ENCODE measurements at places on chromosomes 16 and 17.

DNA sequence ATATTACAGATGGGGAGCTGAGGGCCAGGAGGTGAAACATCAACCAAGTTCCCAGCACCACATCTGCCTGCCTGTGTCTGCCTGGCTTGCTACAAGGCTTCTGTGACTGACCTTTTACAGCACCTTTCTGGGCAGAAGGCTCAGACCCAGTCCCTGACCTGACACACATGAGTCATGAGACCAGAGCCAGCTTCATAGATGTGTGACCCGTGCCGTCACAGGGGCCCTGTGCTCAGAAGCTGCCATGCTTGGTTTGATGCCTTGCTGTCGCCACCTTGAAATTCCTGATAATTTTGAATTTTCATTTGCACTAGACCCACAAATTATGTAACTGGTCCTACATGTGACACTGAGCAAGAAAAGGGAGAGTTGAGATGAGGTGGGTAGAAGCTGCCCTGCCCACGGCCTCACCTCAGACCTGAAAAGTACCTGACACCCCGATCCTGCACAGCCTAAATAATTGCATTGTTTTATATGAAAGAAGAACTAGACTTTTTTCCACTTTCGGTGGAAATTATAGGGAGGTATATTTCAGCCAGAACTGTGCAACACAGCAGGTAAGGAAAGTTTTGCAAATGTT, 13.3 kb upstream of the PECAM1 start:
- DNase-seq: no peak

DNA sequence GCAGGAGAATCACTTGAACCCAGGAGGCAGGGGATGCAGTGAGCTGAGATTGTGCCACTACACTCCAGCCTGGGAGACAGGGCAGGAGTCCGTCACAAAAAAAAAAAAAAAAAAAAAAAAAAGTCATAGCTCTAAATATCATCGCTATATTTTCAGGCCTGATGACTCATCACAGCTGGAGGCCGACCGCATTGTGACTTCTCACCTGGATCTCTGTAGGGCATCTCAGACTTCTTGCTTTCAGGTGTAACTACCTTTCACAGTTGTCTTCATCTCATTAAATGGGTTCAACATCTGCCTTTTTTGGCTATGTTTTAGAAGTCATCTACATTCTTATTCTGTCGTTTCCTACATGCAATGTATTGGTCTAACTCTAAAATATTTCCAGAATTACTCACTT, 353.1 kb upstream of the MON1B start:
- no peak for DNase-seq

- no peak for DNase-seq
Observed at GRCh38 chr16:10881479-10882030, 4.6 kb downstream of the CIITA start.

GRCh38 chr17:57530508-57530907, 214.6 kb downstream of the CCDC182 start:
- no peak for DNase-seq

GRCh38 chr16:963913-964312, 6.9 kb downstream of the LMF1 start:
- DNase-seq: no peak

GRCh38 chr16:65120461-65120830, 1.4 kb downstream of the CDH11 start:
- no peak for DNase-seq

DNA sequence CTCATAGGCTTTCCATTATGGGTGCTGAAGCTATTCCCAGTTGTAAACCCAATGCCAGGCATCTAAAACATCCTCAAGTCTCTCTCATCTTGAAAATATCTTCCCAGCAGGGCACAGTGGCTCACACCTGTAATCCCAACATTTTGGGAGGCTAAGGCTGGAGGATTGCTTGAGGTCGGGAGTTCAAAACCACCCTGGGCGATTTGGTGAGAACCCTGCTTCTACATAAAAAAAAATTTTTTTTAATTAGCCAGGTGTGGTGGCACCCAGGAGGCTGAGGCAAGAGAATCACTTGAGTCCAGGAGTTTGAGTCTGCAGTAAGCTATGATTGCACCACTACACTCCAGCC, 13.0 kb upstream of the EEF2K start:
- no peak for DNase-seq

DNA sequence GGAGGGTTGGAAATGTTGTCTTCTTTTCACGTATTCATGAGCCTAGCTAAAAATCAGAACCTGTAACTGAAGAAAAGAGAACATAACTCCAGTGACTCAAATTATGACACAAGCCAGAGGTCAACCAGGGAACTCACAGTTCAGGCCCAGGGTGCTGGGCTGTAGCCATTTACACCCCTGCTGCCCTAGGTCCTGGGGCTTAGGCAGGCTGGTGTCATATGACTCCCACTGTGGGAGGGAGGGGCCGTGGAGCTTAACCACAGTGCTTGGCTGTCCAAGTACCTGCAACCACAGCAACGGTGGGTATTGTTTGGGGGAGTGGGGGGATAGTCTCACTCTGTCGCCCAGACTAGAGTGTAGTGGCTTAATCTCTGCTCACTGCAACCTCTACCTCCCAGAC, 71.1 kb upstream of the AMZ2 start:
- DNase-seq: no peak

GRCh38 chr16:1991135-1991551, 1.4 kb downstream of the SYNGR3 start:
- DNase-seq: no peak

- DNase-seq: no peak
Observed at GRCh38 chr17:55242476-55242875, 22.3 kb upstream of the HLF start.

- DNase-seq: no peak
Observed at GRCh38 chr16:81424771-81425170, 19.8 kb upstream of the CMIP start.

DNA sequence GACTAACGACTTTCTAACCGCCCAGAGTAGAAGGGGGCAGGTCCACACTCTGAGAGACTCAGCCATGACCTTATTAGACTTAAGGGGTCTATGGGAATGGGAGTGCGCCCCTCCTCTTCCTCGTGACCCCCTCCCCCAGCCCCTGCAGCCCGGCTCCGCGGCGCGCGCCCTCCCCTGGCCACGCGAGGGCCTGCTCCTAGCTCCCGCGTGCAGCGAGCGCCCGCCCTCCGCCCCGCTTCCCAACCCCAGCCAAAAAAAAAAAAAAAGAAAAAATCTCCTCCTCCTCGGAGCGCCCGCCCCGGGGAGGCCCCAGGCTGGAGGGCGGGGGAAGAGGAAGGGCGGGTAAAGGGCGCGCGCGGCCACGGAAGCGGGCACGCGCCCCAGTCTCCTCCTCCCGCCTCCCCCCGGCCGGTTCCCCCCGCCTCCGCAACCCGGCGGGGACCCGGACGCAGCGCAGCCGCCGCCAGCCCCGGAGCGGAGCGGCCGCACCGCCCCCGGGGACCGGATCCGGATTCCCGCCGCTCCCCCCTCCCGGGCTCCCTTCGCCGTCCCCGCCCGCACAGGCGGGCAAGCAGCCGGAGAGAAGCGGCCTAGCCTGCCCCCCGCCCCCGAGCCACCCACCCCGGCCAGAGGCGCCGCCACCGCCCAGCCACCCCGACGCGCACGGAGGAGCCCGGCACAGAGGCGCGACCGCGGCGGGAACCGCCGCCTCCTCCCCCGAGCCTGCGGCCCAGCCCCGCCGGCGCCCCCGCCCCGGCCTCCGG, 949 bp downstream of the UBTF start:
- DNase-seq: no peak

DNA sequence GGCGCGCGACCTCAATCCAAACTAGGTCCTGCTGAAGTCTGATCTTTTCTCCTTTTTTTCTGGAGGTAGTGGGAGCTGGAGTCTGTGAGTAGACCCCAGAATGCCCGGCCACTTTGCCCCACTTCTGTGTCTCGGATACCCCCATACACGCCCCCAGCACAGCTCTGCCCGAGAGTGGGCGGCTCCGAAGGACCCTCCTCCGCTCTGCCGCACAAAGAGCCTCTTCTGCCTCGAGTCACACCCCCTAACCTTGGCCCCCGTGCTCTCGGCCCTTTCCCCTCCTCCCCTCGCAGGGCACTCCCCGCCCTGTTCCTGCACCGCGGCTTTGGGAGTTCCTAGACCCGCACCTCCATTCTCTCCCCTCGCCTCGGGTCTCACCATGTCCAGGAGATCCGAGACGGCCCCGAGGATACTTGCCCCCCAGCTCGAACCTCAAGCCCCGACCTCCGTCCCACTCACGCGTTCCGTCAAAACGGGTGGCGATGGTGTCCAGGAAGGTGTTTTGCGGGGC, 476 bp downstream of the KCNH4 start:
- no peak for DNase-seq

DNA sequence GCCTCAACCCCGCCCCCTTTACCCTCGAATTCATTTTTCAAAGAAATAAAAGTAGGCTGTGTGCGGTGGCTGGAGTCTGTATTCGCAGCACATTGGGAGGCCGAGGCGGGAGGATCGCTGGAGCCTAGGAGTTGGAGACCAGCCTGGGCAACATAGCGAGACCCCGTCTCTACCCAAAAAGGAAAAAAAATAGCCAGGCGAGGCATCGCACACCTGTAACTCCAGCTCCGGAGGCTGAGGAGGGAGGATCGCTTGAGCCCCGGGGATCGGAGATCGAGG, 671 bp upstream of the TOP2A start:
- DNase-seq: no peak

DNA sequence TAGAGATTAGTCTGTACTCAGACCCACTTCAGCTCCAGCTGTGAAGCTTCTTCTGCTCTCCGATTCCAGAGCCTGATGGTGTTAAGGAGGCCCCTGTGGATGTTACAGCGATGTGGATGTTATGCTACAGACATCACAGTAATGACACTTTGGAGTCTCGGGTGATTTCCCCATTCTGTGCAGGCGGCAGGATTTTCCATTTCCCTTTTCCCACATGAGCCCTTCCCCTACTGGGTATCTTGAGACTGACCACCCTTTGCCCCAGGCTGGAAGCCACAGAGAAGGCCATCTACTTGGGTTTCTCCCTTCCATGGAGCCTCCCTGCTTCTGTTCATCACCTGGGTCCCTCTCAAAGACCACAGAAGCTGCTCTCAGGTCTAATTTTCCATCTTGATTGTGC, 78.3 kb downstream of the KCNJ12 start:
- no peak for DNase-seq

DNA sequence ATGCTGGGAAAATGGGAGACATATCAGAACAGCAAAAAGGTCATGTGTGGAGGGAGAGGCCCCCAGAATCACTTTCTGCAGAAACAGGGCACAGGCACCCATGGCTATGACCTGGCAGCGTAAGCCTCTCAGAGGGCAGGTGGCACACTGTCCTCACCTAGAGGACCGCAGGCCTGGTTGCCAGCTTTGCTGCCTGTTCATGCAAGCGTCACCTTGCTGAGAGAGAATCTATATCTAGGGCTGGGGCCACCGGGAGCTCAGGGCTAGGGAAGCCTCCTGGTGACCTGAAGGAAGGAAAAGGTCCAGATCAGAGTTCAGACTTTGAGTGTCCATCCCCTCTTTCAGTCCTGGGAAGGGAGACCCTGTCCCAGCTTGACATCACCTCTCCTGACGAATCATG, 78.7 kb downstream of the GOSR1 start:
- DNase-seq: no peak
